ENCODE measurements at places on chromosomes 1 and 21. TPM values are rescaled to one million over a fixed set of nuclear protein-coding genes. Genes with fewer than 3 reads are reported as not detected.

LCE6A gene
- total RNA-seq, result not detected

C4BPB gene
- total RNA-seq, result not detected

SEC16B gene
- 2.9 TPM for total RNA-seq

IFI44L gene
- total RNA-seq, result 6.5 TPM

NTRK1 gene
- total RNA-seq, result 0.08 TPM

PRAMEF18 gene
- total RNA-seq, result not detected

Data from smooth muscle cell of the coronary artery (primary cell).